ENCODE measurements at places on chromosomes 2 and 18.

GRCh38 chr2:135744760-135745314, 3.2 kb downstream of the UBXN4 start:
- no peak for DNase-seq

DNA sequence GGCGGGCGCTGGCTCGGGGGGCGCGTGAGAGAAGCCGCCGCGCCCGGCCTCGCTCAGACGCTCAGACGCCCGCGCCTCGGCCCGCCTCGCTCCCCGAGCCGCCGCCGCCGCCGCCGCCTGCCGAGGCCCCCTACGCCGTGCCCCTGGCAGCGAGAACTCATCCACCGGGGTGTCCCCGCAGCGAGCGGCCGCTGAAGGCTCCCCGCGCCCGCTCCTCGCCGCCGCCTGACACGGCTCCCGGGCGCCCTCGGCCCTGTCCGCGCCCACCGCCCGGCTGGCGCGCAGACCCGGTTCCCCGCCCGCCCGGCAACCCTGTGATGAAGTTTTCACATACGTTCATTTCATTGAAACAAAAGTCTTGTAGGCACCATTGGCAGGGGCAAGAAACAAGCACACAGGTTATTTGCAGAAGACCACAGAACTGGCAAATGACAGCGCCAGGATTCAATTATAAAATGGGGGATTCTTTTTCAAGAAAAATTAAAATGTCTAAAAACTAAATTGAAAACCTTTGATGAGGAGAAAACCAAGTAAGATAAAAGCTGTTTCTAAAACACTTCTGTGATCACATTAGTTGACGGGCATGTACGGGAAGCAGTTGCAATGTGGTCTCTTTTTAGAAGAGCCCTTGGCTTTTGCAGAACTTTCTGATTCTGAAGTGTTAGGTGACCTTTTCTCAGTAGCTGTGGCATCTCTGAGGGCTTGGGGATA, 50.5 kb upstream of the TUBA3D start:
- no peak for DNase-seq

GRCh38 chr2:61272421-61273070, 110.6 kb downstream of the C2orf74 start:
- no peak for DNase-seq

GRCh38 chr2:200109421-200109820, 154.0 kb downstream of the MAIP1 start:
- DNase-seq: no peak

- no peak for DNase-seq
Observed at GRCh38 chr2:209790066-209790728, 18.6 kb downstream of the UNC80 start.

DNA sequence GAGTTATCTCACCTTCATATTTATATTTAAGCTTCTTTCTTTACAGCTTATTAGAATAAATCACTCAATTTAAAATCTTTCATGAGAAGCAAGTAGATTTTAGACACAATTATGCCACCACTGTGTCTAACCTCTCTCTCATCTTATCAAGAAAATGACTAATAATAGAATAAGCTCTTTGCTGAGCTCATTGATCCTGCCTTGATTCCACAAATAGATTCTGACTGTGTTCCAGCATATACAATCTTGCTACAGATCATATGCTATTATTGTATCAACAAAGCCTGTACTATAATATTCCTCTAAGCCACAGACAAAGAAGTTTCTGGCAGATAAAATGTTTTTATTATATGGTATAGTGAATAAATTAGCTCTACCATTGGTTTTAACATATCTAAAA, 168.7 kb upstream of the GULP1 start:
- no peak for DNase-seq

GRCh38 chr2:138922973-138923563, 142.9 kb upstream of the NXPH2 start:
- no peak for DNase-seq

- no peak for DNase-seq
Observed at GRCh38 chr2:120859128-120859527, 123.5 kb downstream of the GLI2 start.

DNA sequence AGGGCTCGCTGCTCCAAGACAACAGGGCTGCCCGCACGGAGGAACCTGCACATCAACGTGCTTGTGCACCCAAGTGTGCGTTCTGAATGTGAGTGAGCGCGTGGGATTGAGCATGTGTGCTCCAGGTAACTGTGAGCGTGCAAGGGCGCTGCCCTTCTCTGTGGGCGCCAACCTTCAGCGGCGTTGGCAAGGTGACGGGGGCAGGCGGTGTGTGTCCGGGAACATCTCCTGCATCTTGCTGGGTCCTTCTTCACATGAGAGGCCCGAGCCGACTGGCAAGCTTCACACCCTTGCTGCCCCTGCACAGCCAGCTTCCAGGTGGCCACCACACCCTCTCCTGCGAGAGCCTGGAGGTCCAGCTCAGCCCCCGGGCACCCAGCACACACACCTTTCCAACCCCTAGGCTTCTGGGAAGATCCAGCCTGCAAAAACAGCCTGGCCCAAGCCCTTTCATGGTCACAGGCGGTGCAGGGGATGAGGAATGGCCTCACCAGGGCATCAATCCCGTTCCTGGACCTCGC, 220.9 kb downstream of the HDAC4 start:
- no peak for DNase-seq

GRCh38 chr18:55465313-55465712, 122.7 kb downstream of the TCF4 start:
- DNase-seq: no peak

GRCh38 chr18:73793386-73793785, 354.2 kb downstream of the FBXO15 start:
- DNase-seq: no peak

GRCh38 chr18:36205166-36205565, 17.9 kb downstream of the MOCOS start:
- no peak for DNase-seq

DNA sequence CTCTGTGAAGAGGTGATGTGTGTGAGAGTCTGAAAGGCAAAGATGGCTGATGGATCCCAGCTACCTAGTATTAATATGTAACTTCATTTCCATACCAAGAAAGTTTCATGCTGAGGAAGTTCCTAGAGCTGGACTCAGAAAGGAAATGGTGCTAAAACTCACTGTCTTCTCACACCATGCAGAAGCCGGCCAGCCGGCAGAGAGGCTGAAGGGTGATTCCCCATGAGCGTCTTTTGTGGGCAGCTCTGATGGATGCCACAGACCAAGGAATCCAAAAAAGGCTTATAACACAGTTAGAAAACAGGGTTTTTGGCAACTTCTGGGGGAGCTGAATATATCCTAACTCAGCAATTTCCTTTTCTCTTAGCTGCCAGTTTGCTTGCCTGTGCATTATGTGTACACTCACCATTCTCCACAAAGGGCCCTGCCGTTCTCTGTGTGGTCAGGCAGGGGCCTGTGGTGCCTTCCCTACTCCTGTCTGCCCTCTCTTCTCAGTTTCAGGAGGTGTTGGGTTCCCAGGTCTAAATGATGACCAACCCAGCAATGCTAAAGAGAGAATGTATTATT, 289.4 kb downstream of the MTX2 start:
- no peak for DNase-seq

- DNase-seq: no peak
Observed at GRCh38 chr18:67359873-67360838, 156.4 kb downstream of the DSEL start.

- no peak for DNase-seq
Observed at GRCh38 chr2:232781765-232782164, 5.4 kb upstream of the KCNJ13 start.

GRCh38 chr2:19860022-19860421, 41.8 kb downstream of the TTC32 start:
- DNase-seq: no peak
